ENCODE measurements at places on chromosomes 3 and 15.

DNA sequence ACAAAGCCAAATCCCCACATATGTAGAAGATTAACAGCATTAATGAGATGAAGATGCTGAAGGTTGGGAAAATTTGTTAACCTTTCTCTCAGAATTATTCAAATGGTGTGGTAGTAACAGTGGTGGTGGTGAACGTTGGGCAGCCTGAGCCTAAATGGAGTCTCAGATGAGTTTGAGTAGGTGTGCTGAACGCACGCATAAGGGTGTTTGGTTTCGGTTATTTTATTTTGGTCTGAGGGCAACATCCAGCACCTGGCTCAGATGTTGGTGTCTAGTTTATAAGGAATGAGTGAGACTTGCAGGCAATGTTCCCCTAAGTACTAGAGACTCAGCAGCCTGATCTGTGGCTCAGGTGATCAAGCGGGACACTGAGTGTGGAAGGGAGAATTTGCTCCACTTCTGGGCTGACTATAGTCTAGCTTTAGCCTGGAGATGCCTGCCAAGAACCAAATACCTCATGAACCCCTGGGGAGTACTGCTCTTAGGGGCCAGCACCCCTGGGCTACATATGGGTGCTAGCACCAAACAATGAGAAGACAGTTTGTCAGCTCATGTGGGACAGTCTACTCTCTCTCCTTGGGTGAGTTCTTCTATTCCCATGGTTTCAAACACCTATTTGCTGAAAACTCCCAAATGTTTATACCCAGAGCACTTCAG, 39.5 kb upstream of the ATP2C1 start:
- DNase-seq = no peak

DNA sequence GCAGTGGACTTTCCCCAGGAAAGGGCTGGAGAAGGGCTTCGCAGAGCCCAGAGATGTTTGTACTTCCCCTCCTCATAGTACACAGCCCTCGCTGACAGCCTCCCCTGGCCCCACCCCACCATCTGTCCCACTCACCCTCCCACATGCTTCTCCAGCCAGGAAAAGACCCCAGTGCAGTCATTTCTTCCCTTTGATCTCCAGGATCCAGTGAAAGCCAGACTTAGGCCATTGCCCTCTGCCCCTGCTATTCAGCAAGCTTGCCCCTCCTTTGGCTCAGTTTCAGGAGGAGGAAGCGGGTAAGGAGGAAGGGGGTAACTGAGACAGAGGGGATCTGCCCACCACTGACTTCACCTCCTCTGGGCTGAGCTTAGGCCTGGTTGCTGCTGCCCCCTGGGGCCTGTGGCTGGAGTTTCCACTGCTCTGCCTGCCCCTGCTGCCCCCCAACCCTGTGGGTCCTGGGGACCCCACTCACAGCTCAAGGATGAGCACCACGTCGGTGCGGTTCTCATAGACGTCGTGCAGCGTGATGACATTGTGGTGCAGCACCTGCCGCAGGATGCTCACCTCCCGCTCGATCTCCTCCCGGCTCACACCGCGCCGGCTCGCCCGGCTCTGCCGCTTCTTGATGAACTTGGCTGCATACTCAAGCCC, 63.1 kb downstream of the DAPK2 start:
- no peak for DNase-seq

GRCh38 chr15:71359246-71359645, 244.0 kb downstream of the THSD4 start:
- no peak for DNase-seq

GRCh38 chr15:52109559-52110451, 2.8 kb downstream of the BCL2L10 start:
- DNase-seq = no peak

- no peak for DNase-seq
Measured at GRCh38 chr3:38549082-38549481, 52.9 kb downstream of the EXOG start.

DNA sequence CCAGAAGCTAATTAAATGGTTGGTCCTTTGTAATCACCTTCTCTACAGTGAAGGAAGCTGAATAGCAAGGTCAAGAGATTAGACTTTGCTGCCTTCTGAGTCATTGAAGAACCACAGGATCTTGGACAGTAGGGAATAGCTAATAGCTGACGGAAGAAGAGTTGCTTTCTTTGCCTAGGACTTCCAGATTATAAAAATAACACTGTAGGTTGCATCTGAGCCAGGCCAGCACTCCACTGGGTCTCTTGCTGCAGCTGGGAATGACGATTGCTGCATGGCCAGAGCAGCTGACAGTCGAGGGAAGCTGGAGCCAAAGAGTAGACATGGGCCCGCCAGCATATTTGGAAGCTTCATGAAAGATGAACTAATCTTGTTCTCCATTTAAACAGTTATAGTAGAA, 81.5 kb upstream of the KCNMB2 start:
- DNase-seq = peak; percentile 58

DNA sequence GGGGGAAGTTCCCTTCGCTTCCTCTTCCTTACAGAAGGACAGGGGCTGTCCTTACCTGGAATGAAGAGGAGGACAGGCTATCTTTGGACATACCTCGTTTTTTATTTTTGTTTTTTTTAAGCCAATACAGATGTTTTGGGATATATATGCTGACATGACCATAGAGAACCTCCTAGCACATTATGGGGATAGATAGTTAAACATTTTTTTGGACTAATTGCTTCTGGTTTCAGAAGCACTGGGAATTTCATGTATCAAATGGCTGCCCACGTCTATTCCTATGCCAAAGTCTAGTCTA, 238.2 kb upstream of the BHLHE40 start:
- no peak for DNase-seq

DNA sequence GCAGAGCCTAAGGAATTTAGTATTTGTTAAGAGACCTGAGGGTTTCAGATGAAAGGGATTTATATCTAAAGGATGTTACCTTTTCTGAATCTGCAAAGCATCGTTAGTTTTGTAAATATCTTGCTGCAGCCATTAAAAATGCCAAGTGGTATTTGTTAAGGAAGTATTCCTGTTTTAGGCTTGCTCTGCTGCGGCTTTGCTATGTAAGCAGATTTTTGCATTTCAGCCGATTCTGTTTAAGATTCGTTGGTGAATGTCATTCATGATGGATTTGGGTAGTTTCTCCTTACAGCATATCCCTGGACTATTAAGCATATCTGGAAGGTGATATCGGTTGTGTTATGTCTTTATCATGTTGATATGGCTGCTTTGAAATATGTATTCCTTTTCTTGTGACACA, 1.0 kb downstream of the USP8 start:
- DNase-seq = no peak

DNA sequence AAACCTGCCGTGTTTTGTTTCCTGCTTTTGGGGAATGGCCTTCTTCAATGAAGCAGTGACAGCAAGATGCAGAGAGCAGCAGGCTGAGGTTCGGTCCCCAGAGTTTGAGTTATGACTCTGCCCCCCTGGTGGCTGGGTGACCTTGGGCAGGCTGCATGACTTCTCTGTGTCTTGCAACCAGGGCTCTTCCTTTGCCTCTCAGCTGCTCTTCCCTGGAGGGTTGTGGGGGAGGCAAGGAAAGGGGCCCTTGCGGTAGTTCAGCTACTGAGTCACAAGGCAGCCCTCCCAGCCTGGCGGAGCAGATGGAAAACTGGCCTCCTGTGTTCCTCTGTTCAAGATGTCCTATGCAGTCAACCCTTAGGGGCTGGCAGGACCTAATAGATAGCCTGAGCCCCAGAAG, 17.1 kb downstream of the CTXND1 start:
- peak; percentile 21 for DNase-seq

- peak; percentile 4 for DNase-seq
Measured at GRCh38 chr3:127217596-127218453, 24.9 kb downstream of the PRR23E start.

DNA sequence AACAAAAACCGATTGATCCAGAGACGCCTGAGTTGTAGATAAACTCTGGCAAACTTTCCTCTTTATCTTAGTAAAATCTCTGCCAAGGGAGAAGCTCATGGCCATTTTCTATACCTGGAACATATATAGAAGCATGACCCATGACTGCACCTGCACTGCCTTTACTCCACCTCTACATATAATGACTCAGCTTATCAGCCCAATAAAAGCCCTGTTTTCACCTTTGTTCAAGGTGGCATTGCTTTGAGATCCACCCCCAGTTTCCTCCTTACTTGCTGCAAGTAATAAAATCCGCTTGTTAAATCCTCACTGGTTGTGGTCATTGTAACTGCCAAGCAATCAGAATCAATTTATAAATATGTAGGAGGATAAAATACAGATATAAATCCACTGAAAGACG, 1280.4 kb downstream of the NSUN3 start:
- no peak for DNase-seq

GRCh38 chr3:186219211-186219638, 110.3 kb upstream of the ETV5 start:
- DNase-seq = no peak

DNA sequence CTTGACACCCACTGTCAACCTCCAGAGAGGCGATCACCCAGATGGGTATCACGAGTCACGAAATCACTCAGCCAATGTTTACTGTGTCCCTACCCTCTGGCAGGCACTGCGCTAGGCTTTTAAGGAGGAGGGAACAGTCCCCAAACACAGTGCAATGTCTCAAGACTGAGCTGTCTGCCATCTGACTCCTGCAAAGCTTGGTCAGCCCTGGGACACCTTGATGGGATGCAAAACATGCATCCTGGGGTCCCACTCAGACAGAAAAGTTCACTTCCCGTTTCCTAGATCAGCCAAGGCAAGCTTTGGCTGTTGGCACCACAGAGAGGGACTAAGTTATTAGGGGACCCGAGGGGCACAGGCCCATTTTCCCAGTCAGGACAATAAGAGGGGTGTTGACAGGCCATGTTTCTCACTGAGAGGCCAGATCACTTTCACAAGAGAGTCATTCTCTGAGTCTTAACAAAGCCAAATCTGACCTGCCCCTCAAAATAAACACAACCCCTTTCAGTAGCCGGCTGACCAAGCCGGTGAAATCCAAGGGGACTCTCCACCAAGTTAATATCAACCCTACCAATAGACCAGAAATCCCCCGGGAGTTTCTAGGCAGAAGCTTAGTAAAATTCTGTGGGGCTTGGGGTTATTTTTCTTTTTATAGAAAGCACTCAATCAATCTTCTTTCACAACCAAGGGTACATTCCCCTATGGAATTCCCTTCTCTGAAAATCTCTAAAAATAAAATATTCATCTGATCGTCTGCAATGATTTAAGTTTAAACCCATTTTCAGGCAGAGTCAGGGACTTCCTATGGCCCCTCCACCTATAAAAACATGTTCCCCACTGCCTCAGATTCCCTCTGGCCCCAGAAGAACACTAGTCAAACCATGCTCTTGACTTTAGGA, 3.5 kb downstream of the RFTN1 start:
- DNase-seq = no peak

DNA sequence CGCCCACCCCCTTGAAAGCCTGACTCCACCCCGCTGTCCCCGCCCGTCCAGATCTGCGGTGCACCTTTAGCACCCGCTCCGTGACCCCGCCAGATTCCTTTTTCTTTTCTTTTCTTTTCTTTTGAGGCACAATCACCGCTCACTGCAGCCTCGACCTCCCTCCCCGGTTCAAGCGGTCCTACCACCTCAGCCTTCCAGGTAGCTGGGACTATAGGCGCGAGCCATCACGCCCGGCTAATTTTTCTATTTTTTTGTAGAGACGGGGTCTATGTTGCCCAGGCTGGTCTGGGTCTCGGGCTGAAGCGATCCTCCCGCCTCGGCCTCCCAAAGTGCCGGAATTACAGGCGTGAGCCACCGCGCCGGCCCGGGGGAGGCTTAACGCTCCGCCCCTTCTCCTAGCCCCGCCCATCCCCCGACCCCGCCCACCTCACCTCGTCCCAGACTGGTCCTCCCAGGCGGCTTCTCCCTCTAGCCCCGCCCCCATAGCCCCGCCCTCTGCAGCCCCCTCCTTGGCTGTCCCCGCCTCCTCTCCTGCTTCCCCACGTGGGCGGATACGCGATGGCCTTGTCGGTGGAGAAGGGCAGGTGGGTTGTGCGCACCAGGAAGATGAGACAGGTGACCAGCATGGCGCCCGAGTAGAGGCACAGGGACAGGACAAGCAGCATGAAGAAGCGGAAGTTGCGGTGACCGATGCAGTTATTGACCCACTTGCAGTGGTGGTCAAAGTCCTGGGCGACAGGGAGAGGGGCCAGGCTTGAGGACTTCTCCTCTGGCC, 3.2 kb downstream of the ZDHHC19 start:
- DNase-seq = peak; percentile 28

- no peak for DNase-seq
Measured at GRCh38 chr3:101851072-101851770, 1.9 kb downstream of the NFKBIZ start.

DNA sequence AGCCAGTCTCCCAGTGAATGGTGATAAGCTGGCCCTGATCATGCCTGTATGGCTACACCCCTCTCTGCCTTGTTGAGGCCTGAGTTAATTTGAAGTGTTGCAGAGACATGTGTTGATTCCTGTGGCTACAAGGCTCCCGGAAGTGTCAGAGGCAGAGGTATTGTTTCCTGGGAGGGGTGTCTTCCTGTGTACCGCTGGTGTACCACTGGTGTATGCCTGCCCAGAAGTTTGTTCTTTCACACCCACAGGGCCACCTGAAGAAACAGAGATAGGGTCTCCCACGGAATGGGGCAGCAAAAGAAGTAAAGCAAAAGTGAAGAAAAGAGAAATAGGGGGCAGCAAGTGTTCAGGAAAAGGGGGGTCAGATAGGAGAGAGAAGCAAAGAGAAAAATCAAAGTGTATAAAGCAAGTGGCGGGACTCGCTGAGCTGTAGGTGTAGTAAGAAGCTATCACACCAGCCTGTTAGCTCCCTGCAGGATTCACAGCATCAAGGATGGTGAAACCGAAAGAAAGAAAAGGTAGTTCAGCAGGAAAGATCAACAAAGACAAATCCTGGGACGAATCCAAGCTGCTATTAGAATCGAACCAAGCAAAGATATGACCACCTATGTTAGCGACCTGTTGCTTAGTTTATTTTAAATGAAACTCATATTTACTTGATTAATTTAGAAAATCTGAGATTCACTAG, 36.6 kb upstream of the CD47 start:
- no peak for DNase-seq
